ENCODE measurements at places on chromosomes 2 and 18. TPM values are rescaled to one million over a fixed set of nuclear protein-coding genes. Genes with fewer than 3 reads are reported as not detected.

CLEC4F gene
- total RNA-seq = not detected

- DNase-seq = no peak
Observed at GRCh38 chr2:223936862-223937326, 8.2 kb downstream of the WDFY1 start.

GRCh38 chr2:36756438-36756837 lies 59.9 kb downstream of the VIT start:
- no peak for DNase-seq

- DNase-seq = no peak
Observed at GRCh38 chr18:29892960-29893558, 1149.5 kb downstream of the DSC3 start.

DNA sequence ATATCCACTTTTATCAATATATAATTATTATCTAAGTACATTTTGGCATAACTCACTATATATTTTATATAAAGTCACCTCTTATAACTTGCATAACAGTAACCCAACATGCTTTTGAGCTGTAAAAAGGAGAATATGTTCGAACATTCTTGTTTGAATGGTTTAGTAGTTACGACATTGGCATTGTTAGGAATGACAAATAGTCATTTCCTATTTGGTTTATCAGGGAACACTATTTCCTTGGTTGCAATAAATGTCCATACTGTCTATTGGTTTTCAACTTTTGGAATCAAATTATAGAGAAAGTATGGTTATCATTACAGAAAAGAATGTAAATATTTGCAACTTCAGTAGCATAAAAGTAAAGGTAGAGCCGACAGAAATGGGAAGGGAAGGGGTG lies 124.1 kb downstream of the PARD3B start:
- DNase-seq = no peak

DNA sequence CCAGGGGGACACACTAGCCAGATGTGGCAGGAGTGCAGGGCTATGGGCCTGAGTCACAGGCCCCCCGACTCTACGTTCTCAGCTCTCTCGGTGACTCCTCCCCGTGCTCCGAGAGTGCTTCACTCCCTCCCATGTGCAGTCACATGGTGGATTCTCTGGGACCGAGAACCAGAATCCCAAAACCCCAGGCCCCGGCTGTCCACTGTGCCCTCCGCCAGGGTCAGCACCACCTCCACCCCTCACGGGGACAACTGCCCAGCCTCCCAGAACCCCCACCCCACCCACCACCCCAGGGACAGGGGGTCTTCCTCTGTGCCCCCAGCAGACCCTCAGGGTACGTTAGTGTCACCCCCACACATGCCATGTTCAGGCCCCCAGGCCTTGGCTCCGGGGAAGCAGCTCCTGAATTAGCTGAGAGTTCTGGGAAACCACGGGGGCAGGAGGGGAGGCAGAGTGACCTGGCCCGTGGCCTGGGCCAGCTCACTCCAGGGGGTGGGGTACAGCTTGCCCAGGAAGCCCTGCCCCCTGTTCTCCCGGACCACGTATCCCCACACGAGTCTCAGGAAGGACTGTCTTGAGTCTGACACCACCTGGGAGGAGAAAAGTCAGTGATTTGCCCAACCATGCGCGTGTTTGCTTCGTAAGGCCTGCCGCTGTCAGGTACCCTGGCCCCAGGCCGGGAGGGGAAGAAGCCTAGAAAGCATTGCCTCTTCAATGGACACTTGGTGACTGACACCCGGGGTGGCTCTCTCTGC lies 4.4 kb downstream of the RAMP1 start:
- DNase-seq = no peak

NOSTRIN gene
- total RNA-seq = not detected

Data from activated CD8-positive, alpha-beta T cell treated with anti-CD3 and anti-CD28 coated beads, Interleukin-2, amount 10 ng/mL, durations not matched to agents 7 days and 5 days (primary cell).